Stimulated activated CD4-positive, alpha-beta T cell treated with anti-CD3 and anti-CD28 coated beads, Interleukin-4, amount 100 ng/mL, for 24 hours (primary cell): ENCODE measurements at places on chromosomes 5 and 9.

DNA sequence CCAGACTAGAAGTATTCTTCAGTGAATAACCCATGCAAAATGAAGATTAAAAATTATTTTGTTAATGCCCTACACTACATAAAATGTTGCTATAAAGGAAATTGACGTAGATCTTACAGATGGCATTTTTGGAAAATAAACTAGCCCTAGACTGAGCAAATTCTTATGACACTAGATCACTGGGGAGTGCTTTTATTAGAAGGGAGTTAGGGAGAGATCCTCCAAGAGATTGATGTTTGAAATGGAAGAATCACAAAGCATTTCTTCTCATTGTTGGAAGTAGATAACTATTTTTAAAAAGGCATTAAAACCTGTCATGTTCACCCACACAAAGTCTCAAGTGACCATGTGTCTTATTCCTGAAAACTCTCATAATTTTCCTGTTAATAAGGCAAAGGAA, 351.1 kb upstream of the TLE4 start:
- no peak for DNase-seq

DNA sequence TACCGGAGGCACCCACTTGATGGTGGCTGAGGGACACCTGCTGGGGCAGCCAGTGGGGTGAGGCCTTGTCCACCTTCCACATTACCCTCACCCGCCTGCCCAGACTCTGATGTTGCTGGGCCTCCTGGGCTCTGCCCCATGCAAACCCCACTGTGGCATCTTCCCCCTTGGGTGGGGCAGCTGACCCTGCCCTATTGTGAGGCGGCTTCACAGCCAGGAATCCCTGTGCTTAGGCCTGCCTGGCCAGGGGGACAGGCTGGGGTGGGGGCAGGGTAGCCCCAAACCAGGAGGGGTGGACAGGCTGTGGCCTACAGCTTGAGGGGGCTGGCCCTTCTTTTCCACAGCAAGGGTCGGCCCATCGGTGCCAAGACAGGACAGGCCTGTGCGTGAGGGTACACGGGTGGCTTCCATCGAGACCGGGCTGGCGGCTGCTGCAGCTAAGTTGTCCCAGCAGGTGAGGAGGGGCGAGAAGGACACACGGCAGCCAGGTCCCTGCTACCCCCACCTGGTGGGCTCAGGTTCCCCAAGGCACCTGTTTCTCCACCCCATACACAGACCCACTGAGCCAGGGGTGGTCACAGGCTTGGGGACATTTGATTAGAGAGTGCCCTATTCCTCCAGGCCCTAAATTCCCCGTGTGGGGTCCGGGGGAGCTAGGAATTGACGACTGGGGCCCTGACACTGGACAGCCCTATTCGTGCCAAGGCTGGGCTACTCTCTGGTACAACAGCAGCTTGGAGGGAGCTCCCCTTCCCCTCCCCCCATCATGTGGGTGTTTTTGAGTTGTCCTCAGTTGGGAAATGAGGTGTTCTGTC, 99.2 kb downstream of the PHF2 start:
- no peak for DNase-seq

- DNase-seq = no peak
Measured at GRCh38 chr9:83220730-83221129, 157.8 kb upstream of the RASEF start.

GRCh38 chr9:111287127-111287526, 42.9 kb downstream of the OR2K2 start:
- DNase-seq = no peak

GRCh38 chr5:178667101-178667500, 40.3 kb upstream of the CLK4 start:
- no peak for DNase-seq

DNA sequence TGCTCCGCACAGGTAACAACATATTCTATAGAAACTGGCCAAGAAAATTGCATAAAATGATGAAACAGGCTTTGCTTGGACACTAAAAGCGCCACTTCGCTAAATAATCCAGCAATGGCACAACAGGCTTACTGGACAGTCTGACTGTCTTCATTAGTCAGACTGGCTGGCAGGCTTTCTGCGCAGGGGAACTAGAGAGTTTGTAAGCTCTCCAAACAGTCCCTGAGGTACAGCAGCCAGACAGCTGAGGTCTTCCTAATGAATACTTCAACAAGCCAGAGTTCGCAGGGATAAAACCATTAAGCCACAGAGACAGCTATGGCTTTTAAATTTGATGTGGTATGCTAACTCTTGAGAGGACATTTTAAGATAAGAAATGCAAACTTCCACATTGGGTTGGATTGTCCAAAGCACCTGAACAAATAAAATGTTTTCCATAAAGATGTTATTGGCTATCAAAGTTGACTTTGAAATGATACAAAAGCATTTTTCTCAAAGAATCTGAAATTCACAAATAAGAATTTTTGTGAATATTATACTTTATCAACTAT, 20.7 kb downstream of the PLK2 start:
- DNase-seq = no peak

DNA sequence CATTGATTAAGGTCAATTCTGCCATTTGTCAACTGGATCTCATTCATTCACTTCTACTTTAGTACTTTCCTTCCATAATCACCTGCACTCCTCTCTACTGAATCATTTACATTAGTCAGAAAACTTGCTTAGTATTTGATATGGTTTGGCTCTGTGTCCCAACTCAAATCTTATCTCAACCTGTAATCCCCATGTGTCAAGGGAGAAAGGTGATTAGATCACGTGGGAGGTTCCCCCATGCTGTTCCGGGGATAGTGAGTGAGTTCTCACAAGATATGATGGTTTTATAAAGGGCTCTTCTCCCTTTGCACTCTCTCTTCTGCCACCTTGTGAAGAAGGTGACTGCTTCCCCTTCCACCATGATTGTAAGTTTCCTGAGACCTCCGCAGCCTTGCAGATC, 23.7 kb upstream of the UGCG start:
- DNase-seq = no peak

DNA sequence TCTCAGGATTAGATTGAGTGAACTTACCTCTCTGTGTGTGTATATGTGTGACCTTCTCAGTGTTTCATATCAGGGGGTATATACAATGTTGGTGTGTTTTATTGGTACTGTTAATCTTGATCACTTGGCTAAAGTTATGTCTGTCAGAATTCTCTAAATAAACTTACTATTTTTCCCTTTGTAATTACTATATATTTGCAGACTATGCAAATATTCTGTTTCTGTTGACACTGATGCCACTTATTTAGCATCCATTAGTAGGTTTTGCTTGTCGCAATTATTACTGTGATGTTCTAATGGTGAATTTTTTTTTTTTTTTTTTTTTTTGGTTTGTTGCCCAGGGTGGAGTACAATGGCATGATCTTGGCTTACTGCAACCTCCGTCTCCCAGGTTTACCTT, 42.9 kb upstream of the NR5A1 start:
- DNase-seq = no peak

- DNase-seq = no peak
Measured at GRCh38 chr5:78804995-78805394, 156.4 kb upstream of the LHFPL2 start.

- DNase-seq = no peak
Measured at GRCh38 chr9:120742951-120743416, 28.7 kb upstream of the MEGF9 start.

DNA sequence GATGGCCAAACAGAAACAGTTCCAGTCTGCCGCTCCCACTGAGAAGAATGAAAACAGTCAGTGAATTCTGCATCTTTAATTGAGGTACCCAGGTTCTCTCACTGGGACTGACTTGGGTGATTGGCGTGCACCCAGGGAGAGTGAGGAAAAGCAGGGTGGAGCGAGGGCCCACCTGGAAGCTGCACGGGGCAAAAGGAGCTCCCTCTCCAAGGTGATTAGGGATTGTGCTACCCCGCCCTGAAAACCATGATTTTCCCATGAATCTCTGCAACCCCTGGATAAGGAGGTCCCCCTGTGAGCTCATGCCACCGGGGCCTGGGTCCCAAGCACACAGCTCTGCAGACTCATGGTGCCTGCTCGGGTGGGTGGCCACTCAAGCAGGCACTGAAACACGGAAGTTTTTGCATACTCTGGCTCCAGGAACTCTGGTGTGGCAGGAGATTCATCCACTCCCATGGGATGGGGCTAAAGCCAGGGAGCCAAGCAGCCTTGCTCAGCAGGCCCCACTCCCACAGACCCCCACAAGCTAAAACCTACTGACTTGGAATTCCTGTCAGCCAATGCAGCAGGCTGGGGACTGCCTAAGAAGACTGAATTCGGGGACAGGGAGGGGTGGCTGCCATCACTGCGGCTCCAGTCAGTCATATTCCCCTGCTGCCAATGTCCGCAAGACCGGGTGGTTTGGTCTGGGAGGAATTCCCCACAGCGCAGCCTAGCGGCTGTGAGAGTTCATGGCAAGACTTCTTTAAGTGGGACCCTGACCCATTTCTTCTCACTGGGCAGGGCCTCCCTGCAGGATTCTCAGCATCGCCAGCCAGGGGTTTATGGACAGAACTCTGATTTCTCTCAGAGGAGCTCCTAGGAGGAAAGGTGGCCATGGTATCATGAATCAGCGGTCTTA, 652.2 kb upstream of the RGMB start:
- DNase-seq = no peak

DNA sequence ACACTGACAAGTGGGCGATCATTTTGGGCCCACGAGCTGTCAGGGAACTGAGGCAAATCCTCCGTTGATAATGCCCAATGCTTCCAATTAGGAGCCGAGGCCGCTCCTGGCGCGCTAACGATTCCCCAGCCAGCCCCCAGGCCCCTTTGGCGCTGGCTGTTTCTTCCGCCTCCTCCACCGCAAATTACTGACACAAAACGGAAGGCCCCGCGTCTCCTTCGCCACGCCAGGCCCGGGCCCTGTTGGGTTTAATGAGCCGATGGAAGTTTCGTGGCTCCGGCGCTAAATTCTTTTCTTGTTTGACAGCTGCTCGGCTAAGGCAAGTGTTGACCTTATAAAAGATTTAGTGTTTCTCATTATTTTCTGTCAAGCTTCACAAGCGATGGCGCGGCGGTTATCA, 25.7 kb upstream of the BARHL1 start:
- DNase-seq = no peak

- no peak for DNase-seq
Measured at GRCh38 chr5:87398981-87399614, 13.6 kb downstream of the CCNH start.

- no peak for DNase-seq
Measured at GRCh38 chr5:108386345-108387061, 4.6 kb upstream of the FBXL17 start.

GRCh38 chr9:93059011-93059714, 662 bp downstream of the SUSD3 start:
- no peak for DNase-seq

GRCh38 chr9:135604437-135605237, 34.7 kb downstream of the GLT6D1 start:
- DNase-seq = peak; percentile 2

GRCh38 chr5:9878206-9878605, 248.1 kb upstream of the TAS2R1 start:
- DNase-seq = no peak

GRCh38 chr5:78903353-78903752, 81.8 kb downstream of the ARSB start:
- no peak for DNase-seq

DNA sequence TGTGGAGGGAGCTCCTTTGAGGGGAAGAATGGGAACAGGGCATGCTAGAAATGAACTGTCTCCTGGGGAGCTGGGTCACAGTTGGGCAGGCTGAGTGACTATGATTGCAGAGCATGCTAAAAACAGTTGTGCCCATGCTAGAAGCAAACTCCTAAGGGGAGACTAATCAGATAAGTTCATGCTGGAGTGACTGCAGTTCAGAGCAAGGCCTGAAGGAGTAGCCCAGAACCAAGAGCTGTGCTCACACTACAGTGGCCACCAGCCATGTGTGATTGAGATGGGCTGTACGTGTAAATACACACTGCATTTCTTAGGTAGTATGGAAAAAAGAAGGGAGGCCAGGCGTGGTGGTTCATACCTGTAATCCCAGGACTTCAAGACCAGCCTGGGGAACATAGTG, 10.3 kb upstream of the AK1 start:
- no peak for DNase-seq

DNA sequence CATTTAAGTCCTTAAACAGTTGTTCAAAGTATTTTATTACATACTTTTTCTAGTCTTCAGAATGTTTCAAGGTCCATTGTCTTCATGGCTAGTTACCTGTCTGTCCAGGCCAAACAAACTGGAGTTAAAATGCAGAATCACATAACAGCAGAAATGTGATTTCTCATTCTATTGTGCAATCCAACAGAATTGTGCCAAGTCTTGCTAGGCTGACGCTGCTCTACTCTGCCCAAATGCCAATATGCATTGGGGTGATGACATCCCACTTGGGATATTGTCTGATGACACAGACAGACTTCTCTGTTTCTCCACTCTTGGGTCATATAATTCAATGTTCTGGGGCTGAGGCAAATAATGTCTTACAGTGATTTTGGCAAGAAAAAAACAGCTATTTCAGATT, 5.2 kb upstream of the SLC22A5 start:
- no peak for DNase-seq

- DNase-seq = no peak
Measured at GRCh38 chr9:74795803-74796202, 91.9 kb downstream of the TRPM6 start.

DNA sequence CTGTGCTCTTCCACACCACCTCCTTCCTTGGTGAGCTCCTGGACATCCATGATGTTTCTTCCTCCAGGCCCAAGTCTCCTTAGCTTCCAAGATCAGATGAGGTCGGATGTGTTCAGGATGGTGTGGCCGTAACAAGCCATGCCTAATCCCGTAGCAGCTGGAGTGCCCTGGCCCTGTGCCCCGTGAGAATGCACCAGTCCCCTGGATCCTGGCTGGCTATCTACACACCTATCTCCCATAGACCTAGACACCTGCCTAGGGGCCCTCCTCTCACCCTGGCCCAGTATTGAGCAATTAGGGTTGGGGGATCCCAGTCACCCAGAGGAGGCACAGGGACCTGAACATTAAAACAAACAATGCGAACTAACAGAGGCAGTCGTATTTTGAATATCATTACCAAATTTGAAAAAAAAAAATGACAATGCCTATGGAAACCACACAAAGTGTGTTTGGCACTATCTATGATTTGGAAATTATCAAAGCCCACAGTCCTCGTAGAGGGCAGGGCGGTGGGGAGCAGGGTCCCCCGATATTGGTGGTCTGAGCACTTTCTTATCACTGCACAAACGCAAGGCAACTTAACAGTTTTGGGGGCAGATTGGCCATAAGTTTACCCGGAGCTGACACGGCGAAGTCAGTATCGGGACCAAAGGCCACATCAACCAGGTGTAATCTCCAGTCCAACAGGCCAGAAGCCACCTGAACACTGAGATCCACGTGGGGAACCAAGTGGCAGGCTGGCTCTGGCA, 13.2 kb downstream of the ENG start:
- DNase-seq = no peak

- DNase-seq = peak; percentile 63
Measured at GRCh38 chr9:98998441-98999151, 54.9 kb downstream of the COL15A1 start.

GRCh38 chr5:104539618-104540350, 977.2 kb upstream of the NUDT12 start:
- DNase-seq = no peak

DNA sequence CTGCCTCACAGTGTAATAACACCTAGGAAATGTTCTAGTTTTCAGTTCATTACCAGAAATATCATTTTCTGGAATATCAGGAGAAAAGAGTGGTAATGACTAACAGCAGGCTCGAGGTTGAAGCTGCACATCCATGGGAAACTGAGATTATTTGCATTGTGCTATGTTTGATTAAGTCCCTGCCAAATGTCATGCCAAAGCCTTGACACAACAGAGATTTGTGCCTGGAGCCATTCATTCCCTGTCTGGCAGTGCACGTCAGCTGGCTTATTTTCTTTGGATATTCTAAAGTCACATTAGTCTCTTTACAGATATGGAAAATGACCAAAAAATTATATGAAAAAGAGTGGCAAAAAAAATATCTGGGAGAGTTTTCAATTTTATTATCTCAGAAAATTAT, 848.0 kb downstream of the PTPRD start:
- DNase-seq = no peak
